ENCODE measurements at places on chromosomes 13 and 19.

GRCh38 chr19:5935473-5936291 is 21.6 kb downstream of the CAPS start:
- DNase-seq: no peak

- peak; percentile 20 for DNase-seq
Measured at GRCh38 chr19:13430790-13431582, 75.3 kb downstream of the CACNA1A start.

DNA sequence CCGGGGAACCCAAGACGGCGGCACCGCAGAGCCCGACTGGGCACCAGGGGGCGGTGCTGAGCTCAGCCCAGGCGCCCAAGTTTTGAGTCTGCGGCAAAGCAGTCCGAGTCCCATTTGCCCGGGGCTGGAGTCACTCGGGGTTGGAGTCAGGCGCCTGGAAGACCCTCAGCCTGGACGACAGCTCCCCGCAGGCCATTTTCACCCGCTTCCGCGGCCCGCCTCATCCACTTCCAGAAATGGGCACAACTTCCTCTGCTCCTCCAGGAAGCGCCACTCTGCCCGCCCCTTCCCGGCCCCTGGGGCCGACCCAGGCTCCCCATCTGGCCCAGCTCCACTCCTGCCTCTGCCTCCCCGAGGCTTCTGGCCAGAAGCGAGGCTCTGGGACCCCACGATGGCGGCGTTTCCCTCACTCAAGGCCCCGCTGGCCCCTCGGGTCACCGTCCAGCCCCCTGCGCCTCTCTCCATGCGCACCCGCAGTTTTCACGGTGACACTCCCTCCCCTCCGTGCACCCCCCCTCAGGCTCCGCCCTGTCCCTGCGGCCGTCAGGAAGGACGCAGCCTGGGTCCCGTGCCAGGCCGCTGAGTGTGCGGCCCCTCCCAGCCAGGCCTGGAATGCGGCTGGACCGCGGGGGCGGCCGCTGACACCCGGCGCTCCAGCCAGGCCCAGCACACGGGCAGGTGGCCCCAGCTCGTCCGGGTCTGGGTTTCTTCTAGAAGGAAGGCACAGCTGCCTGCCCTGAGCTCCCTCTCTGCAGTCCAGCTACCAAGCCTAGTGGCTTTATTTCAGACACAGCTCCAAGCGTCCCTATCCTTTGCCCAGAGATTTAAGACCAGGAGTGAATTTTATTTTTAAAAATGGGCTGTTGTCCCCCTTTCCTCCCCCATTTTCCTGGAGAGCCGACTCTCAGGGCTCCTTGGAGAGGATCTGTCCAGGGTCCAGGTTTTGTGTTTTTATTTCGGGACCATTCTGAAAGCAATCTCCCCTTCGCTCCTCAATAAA is 4.7 kb downstream of the SERTAD1 start:
- peak; percentile 95 for DNase-seq

GRCh38 chr19:46126086-46126580 is 1.6 kb upstream of the IGFL3 start:
- DNase-seq: no peak

DNA sequence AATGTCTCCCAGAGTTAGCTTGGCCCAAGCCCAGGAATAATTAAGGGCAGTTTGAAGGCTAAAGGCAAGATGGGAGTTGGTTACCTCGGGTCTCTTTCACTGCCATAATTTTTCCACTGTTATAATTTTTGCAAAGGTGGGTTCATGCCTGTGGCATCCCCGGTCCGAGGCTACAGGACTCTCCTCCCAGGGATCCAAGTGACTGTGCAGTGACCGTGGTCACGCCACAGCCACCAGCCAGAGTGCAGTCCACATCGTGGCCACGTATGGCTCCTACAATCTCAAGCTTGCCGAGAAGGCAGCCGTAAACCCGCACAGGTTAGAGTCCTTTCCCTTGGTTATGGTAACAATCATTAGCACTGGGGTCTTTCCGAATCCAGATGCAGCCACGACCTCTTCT is 36.8 kb downstream of the C13orf46 start:
- DNase-seq: no peak

- DNase-seq: no peak
Measured at GRCh38 chr19:17323964-17324332, 10.7 kb downstream of the ANO8 start.

DNA sequence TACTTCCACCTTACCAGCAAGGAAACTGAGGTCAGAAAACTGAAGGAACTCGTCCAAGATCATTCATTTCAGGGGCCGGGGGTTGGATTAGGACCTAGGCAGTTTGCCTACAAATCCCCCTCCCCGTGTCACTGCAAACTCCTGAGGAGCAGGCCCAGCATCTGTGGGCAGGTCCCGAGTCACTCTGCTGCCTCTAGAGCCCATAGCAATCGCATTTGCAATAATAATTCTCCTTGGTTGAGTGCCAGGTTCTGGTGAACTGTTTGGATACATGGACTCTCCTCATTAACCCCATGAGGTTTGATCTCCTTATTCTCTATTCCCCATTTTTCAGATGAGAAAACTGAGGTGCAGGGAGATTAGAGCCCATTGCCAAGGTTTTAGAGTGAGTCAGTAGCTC is 903 bp downstream of the PIN1 start:
- DNase-seq: no peak

DNA sequence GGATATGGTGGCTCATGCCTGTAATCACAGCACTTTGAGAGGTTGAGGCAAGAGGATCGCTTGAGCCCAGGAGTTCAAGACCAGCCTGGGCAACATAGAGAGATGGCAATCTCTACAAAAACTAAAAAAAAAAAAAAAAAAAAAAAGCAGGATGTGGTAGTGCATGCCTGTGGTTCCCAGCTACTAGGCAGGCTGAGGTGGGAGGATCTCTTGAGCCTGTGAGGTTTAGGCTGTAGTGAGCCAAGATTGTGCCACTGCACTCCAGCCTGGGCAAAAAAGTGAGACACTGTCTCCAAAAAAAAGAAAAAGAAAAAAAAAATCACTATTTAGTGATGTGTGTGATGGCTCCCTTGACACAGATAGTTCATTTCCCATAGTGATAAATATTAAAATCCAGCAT is 365.0 kb upstream of the NBEA start:
- DNase-seq: no peak

- DNase-seq: no peak
Measured at GRCh38 chr13:27635266-27635665, 13.6 kb downstream of the POLR1D start.

All from left ventricle myocardium inferior (tissue), 1 donor.